ENCODE measurements at places on chromosomes 11 and 22.

DNA sequence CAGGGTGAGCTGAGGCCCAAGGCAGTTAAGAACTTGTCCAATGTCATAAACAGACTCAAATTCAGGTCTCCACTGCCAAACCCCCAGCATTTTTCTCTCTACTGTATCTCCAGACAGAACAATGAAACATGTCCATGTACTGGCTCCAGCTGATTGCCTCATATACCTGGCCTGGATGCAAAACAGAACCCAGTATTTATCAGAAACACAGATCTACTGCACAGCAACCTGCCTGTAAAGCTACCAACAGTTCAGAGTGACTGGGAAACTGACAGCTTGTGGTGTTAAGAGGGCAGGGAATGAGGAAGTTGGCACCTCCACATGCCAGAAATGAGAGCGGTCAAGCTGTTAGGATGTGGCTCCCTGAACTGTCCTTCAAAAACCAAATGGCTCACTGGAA is 41.6 kb downstream of the C11orf71 start:
- DNase-seq, result no peak

DNA sequence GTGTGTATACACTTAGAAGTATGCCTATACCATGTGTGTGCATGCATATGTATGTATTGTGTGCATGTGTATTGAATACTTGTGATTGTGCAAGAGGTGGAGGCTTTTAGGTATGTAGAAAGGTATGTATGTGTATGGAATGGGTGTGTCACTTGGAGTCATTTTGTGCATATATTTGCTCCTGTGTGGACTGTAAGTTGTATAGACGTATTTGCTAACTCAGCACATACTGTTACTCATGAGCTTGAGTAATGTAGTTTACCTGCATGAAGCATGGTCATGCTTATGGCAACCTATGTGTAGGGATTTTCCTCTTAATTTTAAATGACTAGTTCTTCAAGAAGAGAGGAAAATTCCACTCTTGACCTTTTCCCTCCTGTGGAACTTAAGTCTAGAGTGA is 507.6 kb upstream of the LARGE1 start:
- DNase-seq, result no peak

DNA sequence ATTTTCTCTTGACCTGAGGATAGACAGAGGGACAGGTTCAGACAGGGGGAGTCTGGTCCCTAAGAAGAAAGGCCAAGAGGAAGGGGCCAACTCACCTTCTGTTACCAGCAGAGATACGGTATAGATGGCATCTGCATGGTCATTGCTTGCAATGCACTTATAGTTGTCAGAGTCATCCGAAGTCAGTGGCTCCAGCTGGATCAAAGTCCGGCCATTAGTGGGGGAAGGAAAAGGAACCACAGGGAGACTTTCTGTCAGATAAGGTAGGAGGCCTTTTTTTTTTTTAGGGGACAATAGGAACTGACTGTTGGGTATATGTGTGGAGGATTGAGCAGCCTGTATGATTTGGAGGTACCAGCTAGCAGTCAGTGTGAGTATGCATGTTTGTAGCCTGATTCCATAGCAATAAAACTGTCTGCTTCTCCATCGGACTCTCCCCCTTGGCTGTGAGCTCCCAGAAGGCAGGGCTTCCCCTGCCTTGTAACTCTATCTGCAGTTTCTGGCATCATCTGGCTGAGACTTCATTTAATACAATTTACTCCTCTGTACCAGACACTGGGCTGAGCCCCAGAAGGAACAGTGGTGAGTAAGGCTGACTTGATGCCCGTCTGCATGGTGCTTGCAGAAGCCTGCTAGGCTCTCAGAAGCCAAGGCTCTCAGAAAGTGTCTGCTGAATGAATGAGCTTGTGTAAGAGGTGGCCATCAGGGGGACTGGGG is 5.7 kb downstream of the IGSF22 start:
- DNase-seq, result no peak

DNA sequence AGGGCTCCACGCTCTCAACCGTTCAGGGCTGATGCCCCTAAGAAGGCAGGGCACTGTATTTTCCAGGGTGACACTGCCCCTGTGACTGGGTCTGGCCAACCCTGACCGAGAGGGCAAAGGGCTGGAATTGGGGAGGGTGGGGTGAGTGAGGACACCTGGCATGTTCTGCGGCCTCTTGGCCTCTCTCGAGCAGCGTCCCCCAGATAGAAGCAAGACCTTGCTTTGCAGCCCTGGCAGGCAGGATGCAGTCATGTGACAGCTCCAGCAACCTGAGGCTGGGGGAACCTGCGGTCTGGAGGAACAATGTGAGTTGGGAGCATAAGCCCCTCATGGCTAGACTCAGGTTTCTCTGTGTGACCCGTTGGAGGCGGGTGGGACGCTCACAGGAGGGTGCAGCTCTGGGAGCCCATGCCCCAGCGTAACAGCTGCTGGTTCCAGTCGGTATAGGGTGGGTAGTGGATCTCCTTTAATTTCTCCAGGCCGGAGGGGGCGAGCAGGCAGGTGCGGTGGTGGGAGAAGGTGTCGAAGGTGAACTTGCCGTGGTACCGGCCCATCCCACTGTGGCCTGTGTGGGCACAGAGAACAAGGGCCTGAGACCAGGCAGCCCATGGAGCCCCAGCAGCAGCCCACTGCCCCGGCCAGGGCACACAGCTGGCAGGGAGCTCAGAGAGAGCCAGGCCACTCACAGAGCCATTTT is 11.4 kb downstream of the ALDH3B2 start:
- DNase-seq, result no peak

- no peak for DNase-seq
Measured at GRCh38 chr11:45994371-45995341, 72.2 kb downstream of the LARGE2 start.

- no peak for DNase-seq
Measured at GRCh38 chr22:35313311-35314121, 13.8 kb downstream of the TOM1 start.
